Fibroblast of gingiva (primary cell): ENCODE measurements at places on chromosomes 1 and 21.

- no peak for DNase-seq
Measured at GRCh38 chr1:157734321-157734720, 33.8 kb upstream of the FCRL3 start.

DNA sequence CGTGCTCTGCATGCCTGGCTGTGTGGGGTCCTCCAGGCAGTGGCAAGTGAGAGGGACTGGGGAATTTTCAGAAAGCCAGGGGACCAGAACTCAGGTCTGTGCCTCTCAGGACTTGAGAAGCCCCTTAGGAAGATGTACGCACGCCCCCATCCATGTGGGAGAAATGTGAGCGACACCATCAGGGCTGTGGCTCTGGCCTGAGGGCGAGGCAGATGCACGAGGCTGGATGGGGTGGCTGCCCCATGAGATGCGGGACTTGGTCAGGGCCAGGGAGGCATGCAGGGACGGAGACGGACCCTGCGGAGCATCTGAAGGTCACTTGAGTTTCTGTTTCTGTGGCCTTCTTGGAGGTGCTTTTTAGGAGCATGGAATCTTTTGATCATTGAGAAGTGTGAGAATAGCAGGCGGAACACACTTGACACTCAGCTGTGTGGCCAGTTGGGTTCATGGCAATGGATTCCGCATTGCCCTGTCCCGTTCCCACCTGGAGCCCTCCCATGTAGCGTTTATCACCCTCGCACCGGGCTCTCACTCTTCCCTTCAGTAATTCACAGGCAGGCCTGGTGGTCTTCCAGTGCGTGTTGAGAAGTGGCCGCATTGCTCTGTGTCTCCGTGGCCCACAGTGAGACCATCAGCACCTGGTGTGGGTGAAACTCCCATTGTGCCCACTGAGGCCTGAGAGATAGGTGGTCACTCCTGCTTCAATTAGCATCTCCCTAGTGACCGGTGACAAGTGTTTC, 30.7 kb upstream of the ACTRT2 start:
- DNase-seq = no peak

- DNase-seq = peak; percentile 50
Measured at GRCh38 chr1:25799935-25800702, at the start of gene SELENON. TSS of gene SELENON (plus strand) at chr1:25800193. CDS start at chr1:25800231, 38 bp downstream.

DNA sequence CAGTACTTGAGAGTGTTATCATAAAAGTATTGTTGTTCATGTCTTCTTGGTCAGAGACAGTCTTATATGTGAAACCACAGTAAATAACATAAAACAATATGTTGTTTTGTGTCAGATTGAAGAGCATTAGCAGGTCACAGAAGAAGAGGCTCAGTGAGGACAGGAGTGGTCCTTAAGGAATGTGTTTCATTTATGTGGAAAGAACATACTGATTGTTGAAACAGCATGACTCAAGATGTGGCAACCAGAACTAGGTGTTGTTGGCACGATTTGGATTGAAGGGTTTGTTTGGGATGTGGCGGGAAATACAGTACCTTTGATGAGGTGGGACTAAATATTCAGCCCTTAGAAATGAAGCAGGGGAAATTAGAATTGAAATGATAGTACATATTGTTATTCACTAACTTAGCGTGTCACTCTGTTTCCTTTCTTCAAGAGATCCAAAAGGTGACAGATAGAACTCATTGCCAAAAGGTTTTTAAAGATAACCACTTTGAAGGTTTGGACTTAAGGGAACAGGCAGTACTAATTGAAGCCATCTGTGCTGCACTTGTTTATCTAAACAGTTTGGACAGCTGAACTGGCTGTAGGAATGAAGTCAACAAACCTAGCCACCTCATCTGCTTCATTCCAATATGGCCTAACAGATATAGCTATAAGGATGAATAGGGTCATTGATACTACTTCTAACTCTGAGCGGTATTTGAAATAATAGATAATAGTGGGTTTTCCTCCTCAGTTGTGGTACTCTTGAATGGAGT, 14.4 kb downstream of the RALGPS2 start:
- DNase-seq = peak; percentile 40

DNA sequence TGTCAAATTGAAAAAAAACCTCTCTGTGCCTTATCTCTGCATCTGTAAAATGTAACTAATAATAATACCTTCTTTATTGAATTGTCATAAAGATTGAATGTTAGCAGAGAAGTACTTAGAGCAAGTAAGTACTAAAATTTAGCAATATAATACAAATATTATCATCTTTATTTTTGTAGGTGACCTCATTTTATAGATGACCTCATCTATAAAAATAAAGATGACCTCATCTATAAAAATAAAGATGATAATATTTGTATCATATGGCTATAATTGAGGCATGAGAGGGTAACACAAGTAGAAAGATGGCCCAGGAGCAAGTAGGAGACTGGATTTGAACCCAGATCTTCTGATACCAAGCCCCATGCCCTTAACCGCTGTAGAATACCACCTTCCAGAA, 193.2 kb upstream of the FOXD3 start:
- no peak for DNase-seq

DNA sequence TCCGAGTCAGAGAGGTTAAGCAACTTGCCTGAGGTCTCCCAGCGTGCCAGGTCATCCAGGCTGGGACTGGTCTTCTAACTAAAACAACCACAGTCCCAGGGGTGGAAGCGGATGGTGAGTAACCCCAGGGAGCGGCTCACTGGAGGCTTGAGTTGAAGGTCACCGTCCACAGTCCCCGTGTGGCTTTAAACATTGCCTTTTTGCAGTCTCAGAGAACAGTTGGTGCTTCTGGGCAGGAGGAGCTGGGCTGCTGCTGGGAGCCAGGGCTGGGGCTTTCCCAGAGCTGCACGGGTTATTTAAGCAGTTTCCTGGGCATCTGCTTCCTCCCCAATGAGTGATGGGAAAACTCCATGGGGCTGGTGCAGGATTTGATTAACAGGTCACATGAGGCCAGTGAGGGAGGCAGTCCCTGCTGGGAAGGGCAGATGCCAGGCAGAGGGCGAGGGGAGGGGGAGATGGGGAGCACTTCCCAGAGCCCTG, 12.3 kb downstream of the ARHGEF10L start:
- DNase-seq = peak; percentile 82
